ENCODE measurements at places on chromosomes 7 and 10.
A peak's percentile ranks its signal among the peaks of the same experiment; 100 is the strongest.

GRCh38 chr7:147859486-147859885 lies 731.1 kb upstream of the C7orf33 start:
- DNase-seq, result peak; percentile 27

- no peak for DNase-seq
These were observed 61.4 kb downstream of the MGMT start for GRCh38 chr10:129528376-129528978.

GRCh38 chr7:119482209-119482608 lies 790.8 kb upstream of the KCND2 start:
- DNase-seq, result peak; percentile 20

GRCh38 chr7:11212816-11213215 lies 239.1 kb downstream of the PHF14 start:
- DNase-seq, result no peak

- no peak for DNase-seq
These were observed 120.8 kb upstream of the HPS1 start for GRCh38 chr10:98567391-98568133.

DNA sequence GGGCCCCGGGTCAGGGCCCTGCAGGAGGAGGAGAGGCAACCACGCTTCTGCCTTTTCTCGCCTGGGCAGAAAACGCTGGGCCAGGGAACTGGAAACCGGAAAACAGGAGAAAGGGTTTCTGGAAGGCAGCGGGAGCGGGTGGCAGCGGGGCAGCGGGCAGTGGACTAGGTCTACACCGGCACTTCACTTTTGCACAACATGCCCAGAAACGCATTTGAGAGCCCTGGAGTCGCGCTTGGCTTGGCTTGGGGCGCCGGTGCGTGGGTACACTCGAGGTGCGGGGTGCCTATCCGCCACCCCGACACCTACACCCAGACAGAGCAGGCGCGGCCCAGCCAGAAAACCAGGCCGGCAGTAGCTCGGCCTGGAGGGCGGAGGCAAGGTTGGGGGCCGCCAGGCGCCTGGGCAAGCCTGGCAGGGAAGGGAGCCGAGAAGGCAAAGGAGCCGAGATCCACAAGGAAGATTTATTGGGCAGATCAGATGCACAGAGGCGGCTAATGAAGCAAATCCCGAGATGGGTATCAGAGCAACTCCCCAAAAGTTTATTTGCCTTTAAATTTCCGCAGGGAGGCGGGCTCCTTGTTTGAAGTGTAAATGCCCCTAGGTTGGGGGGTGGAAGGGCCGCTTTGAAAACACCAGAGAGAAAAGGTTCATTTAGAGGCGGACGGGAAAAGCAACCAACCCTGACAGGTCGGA lies 3.2 kb upstream of the PAX2 start:
- DNase-seq, result no peak

- no peak for DNase-seq
These were observed 4.5 kb downstream of the PTPRN2 start for GRCh38 chr7:158583143-158583542.

DNA sequence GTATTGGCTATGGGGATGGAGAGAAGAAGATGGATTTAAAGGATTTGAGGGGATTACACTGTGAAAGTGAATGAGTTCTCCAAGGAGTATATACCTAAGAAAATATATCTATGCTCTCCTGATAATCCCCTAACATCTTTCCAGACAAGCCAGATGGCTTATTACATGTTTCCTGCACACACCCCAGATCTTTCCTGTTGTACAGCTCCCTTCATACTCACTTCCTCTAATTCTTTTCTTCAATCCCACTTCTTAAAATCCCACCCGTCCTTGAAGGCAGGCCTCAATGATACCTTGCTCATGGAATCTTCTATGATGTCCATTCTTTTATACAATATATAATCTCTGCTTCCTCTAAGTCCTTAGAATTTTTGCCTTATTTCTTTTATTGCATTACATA lies 317.2 kb upstream of the DGKB start:
- DNase-seq, result no peak
